ENCODE measurements at places on chromosomes 6 and 20. TPM values are rescaled to one million over a fixed set of nuclear protein-coding genes. Genes with fewer than 3 reads are reported as not detected.
A peak's percentile ranks its signal among the peaks of the same experiment; 100 is the strongest.

DNA sequence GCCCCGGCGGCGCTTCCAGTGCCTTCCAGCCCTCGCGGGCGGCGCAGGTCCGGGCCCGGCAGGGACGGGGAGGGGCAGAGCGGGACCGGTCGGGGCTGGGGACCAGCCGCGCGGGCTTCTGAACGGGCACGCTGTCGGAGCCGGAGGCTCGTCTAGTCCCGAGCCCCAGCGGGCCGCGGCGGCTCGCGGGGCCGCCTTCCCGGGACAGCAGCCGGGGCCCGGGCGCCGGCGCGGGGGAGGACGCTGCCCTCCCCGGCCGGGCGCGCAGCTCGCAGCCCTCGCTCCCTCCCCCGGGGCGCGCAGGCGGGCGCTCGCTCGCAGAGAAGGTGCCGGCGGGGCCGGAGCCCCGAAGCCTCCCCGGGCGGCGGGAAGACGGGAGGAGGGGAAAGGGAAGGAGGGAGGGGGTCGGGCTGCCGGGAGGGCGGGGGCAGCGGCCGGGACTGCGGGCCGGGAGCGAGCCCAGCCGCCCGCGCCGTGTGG is 696 bp upstream of the SIRPA start:
- peak; percentile 86 for DNase-seq

DNA sequence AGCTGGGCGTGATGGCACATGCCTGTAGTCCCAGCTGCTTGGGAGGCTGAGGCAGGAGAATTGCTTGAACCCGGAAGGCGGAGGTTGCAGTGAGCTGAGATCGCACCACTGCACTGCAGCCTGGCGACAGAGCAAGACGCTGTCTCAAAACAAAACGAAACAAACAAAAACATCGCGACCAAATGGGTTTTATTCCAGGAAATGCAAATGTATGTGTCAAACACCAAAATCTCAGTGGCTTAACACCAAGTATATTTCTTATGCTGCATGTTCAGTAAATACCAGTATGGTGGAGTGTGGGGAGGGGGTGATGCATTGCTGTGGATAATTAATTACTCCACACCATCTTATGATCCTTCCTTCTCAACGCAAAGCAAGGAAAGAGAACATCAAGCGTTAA is 28.1 kb downstream of the ACTR5 start:
- no peak for DNase-seq

- DNase-seq = peak; percentile 92
Observed at GRCh38 chr20:62616728-62617621, 25.3 kb upstream of the SLCO4A1 start.

DNA sequence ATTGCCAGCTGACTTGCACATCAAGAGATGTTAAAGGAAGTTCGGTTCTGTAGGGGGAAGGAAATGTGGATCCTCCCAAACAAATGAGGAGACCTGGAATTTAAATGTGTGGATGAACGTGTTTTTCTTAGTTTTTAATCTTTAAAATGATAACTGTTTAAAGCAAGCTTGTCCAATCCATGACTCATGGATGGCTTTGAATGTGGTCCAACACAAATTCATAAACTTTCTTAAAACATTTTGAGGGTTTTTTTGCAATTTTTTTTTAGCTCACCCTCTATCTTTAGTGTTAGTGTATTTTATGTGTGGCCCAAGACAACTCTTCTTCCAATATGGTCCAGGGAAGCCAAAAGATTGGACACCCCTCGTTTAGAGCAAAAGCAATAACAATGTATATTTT is 12.6 kb downstream of the TUBB2B start:
- DNase-seq = no peak

DNA sequence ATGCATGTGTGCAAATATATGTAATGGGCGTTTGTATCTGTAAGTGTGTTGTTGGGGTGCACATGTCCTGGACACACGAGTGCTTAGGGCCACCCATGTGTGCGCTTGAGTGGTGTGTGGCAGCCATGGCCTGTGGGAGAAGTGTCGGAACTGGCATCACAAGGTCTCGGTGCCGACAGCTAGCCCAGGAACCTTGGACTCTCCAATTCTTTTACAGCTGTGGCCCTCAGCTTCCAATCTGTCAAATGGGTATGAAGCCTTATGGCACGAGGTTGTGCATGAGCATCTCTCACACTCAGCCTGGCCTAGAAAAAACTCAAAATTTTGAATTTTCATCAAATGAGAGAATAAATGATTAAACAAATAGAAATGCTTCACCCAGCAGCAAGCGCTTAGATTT is 42.0 kb downstream of the SPDEF start:
- peak; percentile 48 for DNase-seq

GRCh38 chr20:36062799-36063198 is 91.7 kb upstream of the EPB41L1 start:
- no peak for DNase-seq

DNA sequence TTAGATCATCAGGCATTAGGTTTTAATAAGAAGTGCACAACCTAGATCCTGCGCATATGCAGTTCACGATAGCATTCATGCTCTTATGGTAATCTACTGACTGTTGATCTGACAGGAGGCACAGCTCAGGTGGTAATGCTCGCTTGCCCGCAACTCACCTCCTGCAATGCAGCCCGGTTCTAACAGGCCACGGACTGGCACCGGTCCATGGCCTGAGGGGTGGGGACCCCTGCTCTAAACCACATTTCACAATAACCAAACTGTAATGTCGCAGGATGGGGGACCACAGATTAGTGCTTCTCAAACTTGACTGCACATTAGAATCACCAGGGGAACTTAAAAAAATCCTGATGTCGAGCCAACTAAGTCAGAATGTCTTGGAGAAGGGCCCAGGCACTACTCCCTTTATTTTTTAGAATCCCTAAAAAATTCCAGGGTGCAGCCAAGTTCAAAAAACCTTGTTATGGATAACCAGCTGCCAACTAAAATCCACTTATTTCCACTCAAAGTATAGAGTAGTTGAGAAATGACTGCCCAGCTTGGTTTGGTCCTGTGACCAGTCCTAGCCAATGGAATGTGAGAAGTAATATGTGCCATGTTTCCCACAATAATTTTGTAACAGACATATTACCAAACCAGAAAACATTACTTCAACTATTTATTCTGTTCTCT is 3.1 kb downstream of the SHPRH start:
- DNase-seq = no peak

DNA sequence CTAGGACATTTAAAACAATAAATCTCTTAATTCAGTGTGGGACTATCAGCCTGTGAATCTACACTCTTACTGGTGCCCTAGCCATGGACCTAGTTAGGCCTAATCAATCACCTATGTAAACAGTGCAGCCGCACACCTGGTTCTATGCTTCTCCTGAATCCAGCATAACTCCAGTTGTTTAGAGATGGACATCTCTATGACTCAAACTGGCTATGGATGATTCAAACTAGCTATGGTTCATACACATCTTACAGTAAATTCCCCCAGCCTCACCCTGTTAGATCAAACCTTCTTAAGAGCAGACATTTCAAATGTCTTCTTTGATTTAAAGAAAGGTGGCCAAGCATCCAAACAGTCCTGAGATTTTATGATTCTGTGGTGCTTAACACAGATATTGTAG is 34.7 kb downstream of the SLC35B3 start:
- no peak for DNase-seq

- no peak for DNase-seq
Observed at GRCh38 chr6:123418071-123418470, 218.7 kb downstream of the TRDN start.

DNA sequence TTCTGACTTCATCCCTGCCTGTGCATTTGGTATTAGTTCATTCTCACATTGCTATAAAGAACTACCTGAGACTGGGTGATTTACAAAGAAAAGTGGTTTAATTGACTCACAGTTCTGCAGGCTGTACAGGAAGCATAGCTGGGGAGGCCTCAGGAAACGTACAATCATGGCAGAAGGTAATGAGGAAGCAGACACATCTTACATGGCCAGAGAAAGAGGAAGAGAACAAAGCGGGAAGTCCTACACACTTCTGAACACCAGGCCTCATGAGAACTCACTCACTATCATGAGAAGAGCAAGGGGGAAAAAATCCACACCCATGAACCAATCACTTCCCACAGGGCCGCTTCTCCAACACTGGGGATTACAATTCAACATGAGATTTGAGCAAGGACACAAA is 303.9 kb downstream of the CBLN4 start:
- DNase-seq = no peak

- DNase-seq = no peak
Observed at GRCh38 chr6:57069920-57070331, 20.1 kb upstream of the ZNF451 start.

DNA sequence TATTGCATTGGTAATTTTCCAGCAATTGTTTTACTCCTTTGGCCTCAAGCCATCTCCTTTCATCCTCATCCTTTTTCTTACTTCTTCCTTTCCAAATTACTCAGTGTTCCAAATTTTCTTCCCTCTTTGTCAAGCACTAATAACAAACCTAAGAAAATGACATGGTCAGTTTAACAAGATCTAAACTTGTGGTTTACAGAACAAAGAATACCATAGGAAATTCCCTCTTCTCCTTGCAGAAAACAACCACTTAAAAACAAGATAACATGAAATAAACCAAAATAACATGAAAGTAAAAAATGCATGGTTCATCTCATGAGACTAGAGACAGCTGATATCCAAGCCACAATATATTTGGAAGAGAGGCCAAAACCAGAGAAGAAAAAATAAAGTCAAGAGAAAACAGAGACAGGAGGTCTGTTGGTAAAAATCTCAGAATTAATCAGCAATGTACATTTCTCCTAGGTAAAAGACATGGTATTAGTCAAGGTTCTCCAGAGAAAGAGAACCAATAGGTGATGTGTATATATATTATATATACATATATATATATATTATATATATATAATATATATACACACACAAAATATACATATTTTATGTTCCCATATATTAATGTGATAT is 51.0 kb upstream of the SENP6 start:
- no peak for DNase-seq

- no peak for DNase-seq
Observed at GRCh38 chr20:40584130-40584809, 104.8 kb downstream of the MAFB start.

DNA sequence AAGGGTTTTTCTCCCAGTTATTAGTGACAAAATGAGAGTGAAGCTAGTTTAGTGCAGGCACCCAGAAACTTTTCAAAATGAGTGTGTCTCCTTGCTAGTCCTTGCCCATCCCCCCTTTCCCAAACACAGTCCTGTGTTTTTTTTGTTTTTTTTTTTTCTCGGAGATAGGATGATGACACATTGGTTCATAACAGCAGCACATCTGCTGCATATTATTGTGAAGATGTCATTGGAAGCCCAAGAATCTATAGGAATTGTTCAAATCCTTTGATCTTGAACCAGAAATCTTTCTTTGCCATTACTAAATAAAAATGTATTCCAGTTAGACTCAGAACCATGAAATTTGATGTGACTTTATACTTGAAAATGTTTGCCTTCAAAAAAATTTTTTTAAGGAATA is 162.4 kb downstream of the FRK start:
- DNase-seq = no peak

- peak; percentile 82 for DNase-seq
Observed at GRCh38 chr20:36540551-36541211, 638 bp upstream of the MYL9 start.

DNA sequence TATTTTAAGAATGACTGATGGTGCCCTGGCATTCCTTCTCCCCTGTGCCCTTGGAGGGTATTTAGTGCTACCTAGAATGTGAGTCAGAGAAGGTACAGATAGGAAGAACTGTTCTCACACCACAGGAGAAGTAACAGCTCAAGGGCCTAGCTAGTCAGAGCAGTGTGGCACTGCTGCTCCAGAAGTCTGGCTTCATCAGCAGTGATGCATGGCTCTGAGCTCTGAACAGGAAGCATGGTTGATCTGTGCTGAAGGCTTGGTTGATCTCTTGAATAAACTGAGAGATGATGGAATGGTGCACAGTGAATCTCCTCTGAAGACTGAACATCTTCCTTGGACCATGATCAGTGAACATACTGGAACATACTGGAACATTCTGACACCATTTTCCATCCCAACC is 425.3 kb upstream of the SLC35B3 start:
- DNase-seq = no peak

DNA sequence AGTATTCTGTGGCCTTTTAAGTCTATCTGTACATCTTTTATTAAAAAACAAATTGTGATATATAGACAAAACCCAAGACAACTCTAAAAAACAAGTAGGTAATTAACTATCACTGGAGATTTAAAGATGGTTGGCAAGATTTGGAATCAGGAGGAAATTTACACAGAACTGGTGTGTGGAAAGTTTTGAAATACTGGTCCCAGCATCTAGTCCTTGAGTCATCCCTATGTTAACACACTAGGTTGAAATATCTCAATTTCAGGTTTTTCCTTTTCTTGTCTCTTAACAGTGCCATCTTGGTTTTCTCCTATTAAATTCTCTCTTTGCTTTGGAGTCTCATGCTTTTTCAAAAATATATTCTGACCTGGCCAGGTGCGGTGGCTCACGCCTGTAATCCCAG is 27.5 kb downstream of the SASH1 start:
- DNase-seq = no peak

DNA sequence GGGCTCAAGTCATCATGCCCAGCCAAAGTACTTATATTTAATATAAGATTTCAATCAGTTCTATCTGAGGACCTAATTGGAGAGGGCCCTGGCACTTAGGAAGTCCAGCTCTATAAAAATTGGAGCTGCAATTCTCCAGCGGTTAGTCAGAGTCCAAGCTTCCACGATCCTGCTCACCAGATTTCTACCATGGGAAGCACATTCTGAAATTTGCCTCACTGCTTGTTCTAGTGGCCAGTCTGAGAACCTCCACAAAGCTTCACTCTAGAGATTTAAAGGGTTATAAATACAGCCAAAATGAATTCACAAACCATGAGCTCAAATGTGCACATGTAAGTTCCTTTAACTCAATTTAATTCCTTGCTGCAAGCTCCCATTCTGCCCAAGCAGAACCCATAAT is 33.5 kb downstream of the PNLDC1 start:
- DNase-seq = no peak

- no peak for DNase-seq
Observed at GRCh38 chr6:75219263-75219662, 13.4 kb upstream of the COL12A1 start.

GRCh38 chr20:38342216-38342615 is 4.1 kb upstream of the LBP start:
- DNase-seq = no peak

- no peak for DNase-seq
Observed at GRCh38 chr6:62328607-62329006, 42.6 kb upstream of the KHDRBS2 start.

GRCh38 chr6:154113392-154113791 is 74.4 kb downstream of the OPRM1 start:
- DNase-seq = no peak

GRCh38 chr6:1901556-1901955 is 291.8 kb downstream of the FOXC1 start:
- no peak for DNase-seq

The MEI4 gene
- 0.05 TPM for total RNA-seq

The SRMS gene
- not detected for total RNA-seq

The SIRPB2 gene
- total RNA-seq = 8.8 TPM

The MOXD1 gene
- total RNA-seq = 2.0 TPM

The SIGLEC1 gene
- total RNA-seq = 12.6 TPM

The OXT gene
- not detected for total RNA-seq

The POPDC3 gene
- not detected for total RNA-seq

The GABRR1 gene
- 0.29 TPM for total RNA-seq

The HLA-DRB1 gene
- 91.3 TPM for total RNA-seq

The ITPR3 gene
- total RNA-seq = 15.6 TPM

Measured in posterior vena cava (tissue), 2 donors.